ENCODE measurements at places on chromosomes 5 and 9. TPM values are rescaled to one million over a fixed set of nuclear protein-coding genes. Genes with fewer than 3 reads are reported as not detected.

The PRELID2 gene
- total RNA-seq: 7.8 TPM

The IFNB1 gene
- not detected for total RNA-seq

The LRRC19 gene
- total RNA-seq: not detected

The PCDHGC4 gene
- not detected for total RNA-seq

The FBXO10 gene
- 7.2 TPM for total RNA-seq

The ORM2 gene
- total RNA-seq: not detected

All from A549 treated with Hydrocortisone at 1 μM for 4 hours (cell line).